ENCODE measurements at places on chromosomes 2 and 18.

DNA sequence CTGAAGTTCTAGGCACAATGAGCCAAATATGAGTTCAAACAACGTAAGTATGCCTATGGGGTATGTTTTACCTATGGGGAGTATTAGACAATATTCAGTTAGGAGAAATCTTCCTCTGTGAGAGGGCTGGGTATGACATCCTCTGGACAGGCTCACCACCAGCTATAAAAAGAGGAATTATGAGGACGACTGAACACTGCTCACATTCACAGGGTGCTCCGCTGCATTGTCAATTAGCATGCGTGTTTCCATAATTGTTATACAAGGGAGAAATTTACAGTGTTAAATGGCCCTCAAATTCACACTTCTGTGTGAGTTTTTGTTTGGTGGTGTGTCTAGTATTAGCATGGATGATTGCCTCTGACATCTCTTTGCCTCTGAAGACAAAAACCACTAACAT lies 700.4 kb downstream of the BCL11A start:
- DNase-seq: no peak

DNA sequence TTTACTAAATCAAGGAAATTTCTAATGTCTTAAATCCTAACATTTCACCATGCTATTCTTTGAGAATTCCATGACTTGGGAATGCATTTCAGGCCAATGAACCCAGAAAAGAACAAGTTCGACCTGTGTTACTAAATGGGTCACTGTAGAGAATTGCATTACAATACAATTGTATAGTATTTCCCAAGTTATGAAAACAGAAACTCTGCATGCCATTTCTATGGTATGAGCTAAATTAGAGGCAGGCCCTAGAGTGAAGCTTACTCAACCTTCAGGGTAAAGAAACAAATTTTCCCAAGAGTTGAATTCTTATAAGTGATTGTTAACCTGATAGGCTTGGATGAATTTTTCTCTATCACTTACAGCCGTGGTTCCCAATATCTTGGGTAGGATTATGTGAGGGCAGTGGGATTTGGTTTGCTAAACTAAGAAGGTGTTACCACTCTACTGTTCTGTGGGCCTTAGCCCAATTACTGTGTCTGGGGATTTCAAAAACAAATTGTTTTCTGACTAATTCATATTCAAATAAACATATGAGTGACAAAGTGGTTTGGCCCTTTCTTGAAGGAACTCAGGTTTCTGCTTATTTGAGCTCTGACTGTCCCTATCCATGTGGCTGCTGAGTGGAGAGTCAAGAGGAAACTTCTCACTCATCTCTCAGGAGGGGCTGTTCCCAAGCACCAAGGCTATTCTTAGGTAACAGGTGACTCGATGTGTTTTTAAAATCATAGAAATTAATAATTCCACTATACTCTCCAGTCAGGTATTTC lies 11.2 kb upstream of the SERPINB7 start:
- no peak for DNase-seq

GRCh38 chr2:3492951-3493614 lies 26.2 kb downstream of the ADI1 start:
- no peak for DNase-seq

GRCh38 chr18:830315-830901 lies 18.4 kb upstream of the YES1 start:
- peak; percentile 12 for DNase-seq

DNA sequence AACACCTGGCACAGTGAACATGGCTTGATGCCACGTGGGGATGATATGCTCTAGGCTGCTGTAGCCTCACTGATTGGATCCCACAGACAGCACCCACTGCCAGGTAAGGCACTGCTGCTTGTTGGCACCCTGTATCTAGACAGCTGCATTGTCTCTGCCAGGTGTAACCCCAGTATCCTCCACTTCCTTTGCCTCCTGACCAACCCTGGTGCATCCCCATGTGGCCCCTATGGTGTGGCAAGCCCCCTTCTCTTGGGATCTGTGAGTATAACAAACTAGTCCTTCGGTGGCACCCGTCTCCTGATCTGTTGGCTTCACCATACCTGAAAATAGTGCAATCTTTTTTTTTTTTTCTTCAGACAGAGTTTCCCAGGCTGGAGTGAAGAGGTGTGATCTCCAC lies 11.1 kb downstream of the TEX51 start:
- DNase-seq: no peak

- no peak for DNase-seq
These were observed 462.9 kb upstream of the RGPD4 start for GRCh38 chr2:107363806-107364205.

GRCh38 chr2:216436383-216436782 lies 24.1 kb downstream of the SMARCAL1 start:
- no peak for DNase-seq

- no peak for DNase-seq
These were observed 644.2 kb upstream of the SETBP1 start for GRCh38 chr18:44036501-44036900.

DNA sequence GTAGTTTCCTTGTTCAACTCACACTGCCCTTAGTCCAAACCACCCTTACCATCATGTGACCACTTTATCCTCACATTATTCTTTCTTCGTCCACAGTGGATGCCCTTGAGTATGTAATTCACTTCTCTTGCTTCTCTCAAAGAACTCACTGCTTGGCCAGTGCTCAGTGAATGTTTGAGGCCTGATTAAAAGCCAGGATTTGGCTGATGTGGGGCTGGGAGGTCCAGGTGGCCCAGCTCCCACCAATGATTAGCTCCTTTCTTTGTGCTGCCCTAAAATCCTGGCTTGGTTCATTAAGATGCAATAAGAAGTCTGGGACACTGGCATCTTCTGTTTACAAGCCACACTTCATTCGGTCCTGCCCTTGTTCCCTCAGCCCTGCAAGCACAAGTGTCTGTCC lies 97.8 kb upstream of the CELF4 start:
- DNase-seq: no peak

- no peak for DNase-seq
These were observed 79.9 kb downstream of the EPAS1 start for GRCh38 chr2:46377101-46377581.

DNA sequence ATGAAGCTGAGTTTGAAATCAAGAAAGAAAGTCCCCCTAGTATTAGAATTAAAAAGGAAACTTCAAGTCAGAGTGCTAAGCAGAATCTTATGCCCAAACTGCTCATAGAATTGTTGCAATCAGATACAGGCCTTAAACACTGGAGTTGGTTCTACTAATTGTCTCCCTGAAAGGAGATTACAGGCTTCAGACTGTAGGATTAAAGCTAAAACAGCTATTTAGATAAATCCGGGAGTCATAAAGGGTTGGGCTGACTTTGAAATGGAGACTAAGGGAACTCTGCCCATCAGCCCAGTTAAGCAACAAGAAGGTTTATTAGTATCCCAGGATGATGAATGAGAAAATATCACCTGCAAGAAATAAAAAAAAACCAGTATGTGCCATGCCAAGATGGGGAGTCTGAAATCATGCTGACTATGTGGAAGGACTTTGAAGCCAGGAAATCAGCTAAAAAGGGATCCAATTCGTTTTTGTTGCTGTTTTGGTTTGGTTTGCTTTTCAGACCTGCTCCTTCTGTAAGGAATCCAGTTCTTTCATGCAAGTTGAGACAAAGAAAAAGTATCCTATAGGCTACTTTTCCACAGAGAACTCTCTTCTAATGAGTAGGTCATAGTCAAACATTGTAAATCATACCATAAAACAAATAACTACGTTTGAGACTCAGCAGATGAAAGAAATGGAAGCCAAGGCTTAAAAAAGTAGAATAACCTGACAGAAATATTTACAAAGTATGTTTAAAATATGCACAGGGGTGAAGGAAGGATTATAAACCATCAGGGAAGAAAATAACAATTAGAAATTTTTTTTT lies 37.6 kb upstream of the MSTN start:
- DNase-seq: no peak

- peak; percentile 76 for DNase-seq
These were observed at the start of gene MTLN for GRCh38 chr2:110211938-110212858. TSS of gene MTLN (minus strand) at chr2:110212547. CDS start at chr2:110212525, 22 bp downstream.

Data from activated T-cell treated with anti-CD3 and anti-CD28 coated beads, Interleukin-2, amount 50 U/mL, for 72 hours (primary cell).